Karpas-422 (cell line): ENCODE measurements at places on chromosomes 3 and 15. TPM values are rescaled to one million over a fixed set of nuclear protein-coding genes. Genes with fewer than 3 reads are reported as not detected.

SMCO1 gene
- not detected in 2 replicates for total RNA-seq

FAM174B gene
- 0.04 TPM in 1 of 2 replicates, not detected in the other for total RNA-seq

PRKCD gene
- 22.7 and 27.9 TPM in 2 replicates for total RNA-seq

CDHR4 gene
- not detected in 2 replicates for total RNA-seq

GOLGA6L4 gene
- 0.15 TPM in 1 of 2 replicates, not detected in the other for total RNA-seq

GUCA1C gene
- total RNA-seq: not detected in 2 replicates

LYZL4 gene
- total RNA-seq: not detected in 2 replicates

PRR20G gene
- not detected in 2 replicates for total RNA-seq
